ENCODE measurements at places on chromosomes 4 and X.

- no peak overlapping the region for H3K4me3 ChIP-seq
- DNase-seq, result no peak
- no peaks in the 10 kb centered on the region for H3K4me1 ChIP-seq
- H3K27ac ChIP-seq, result no peak overlapping the region
Measured at GRCh38 chrX:46204721-46205422, 340.3 kb downstream of the ZNF674 start.

GRCh38 chr4:13118633-13119032 lies 365.5 kb downstream of the RAB28 start:
- no peak for DNase-seq
- no peaks in the 10 kb centered on the region for H3K27me3 ChIP-seq
- H3K36me3 ChIP-seq, result no peaks in the 10 kb centered on the region

DNA sequence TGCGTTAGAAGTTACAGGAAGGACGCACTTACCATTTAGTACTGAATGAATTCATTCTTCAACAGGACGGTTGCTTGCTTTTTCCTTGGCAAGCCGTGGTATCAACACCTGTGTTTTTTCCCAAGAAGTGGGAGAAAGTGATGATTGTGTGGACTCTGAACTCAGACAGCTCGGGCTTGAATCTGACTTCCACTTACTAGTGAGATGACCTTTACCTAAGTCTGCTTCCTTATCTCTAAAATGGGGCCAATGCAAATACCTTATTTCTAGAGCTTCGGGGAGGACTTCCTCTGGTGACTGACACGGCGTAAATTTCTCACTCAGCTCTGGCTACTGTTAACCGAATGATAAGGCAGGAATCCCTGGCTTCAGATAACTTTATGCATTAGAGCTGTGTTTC lies 146.8 kb upstream of the RBPJ start:
- no peak overlapping the region for H3K27ac ChIP-seq
- H3K4me1 ChIP-seq, result no peaks in the 10 kb centered on the region
- H3K36me3 ChIP-seq, result no peaks in the 10 kb centered on the region
- H3K27me3 ChIP-seq, result no peaks in the 10 kb centered on the region

- no peaks in the 10 kb centered on the region for H3K27me3 ChIP-seq
- no peaks in the 10 kb centered on the region for H3K36me3 ChIP-seq
- H3K27ac ChIP-seq, result no peak overlapping the region
Measured at GRCh38 chrX:53481816-53482465, 47.8 kb upstream of the HSD17B10 start.

- no peaks in the 10 kb centered on the region for H3K27me3 ChIP-seq
- no peak overlapping the region for H3K27ac ChIP-seq
- H3K36me3 ChIP-seq, result no peaks in the 10 kb centered on the region
- no peak overlapping the region for H3K4me3 ChIP-seq
- DNase-seq, result no peak
- no peaks in the 10 kb centered on the region for H3K4me1 ChIP-seq
Measured at GRCh38 chrX:57329008-57329407, 42.5 kb downstream of the FAAH2 start.

DNA sequence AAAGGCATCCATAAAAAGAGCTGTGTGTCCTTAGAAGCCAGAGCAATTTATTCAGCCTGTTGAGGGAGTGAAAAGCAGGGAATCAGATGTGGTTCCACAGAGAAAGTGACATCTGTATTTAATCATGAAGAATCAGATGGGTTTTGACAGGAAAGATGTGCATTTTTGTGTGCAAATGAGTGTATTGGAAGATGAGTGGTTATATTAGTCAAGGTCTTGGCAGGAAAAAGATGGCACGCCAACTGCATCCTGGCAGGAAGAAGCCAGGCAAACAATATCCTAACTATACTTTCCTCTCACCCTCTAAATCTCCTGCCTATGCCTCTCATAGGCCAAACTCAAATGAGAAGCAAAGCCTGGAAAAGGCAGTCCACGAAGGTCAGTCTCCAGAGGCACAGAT lies 59.1 kb downstream of the SCFD2 start:
- H3K4me1 ChIP-seq, result no peaks in the 10 kb centered on the region
- no peak for DNase-seq
- no peaks in the 10 kb centered on the region for H3K36me3 ChIP-seq
- H3K27me3 ChIP-seq, result no peaks in the 10 kb centered on the region
- H3K4me3 ChIP-seq, result no peak overlapping the region
- H3K27ac ChIP-seq, result no peak overlapping the region

DNA sequence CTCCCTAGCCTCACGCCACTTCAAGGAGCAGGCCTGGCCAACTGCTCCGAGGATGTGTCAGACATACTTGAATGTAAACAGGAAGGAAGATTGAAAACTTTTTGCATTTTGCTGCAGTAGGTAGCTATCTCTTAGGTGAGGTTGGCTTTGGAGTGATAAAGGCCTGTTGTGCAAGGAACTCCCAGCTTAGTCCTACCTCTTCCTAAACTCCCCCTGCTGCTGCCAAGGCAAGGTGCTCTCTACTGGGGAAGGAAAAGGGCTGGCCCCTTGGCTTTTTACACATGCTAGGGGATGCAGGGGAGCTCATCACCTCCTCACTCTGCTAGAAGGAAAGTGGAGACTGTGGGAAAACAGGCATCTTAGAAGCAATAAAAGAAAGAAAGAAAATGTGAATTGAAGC lies 10.7 kb upstream of the BRS3 start:
- H3K4me3 ChIP-seq, result no peak overlapping the region
- DNase-seq, result no peak
- peaks cover 2% of the 10 kb centered on the region for H3K27me3 ChIP-seq
- H3K27ac ChIP-seq, result no peak overlapping the region
